ENCODE measurements at places on chromosomes 6 and 20.

- DNase-seq: no peak
Measured at GRCh38 chr6:98686008-98686601, 148.3 kb upstream of the POU3F2 start.

DNA sequence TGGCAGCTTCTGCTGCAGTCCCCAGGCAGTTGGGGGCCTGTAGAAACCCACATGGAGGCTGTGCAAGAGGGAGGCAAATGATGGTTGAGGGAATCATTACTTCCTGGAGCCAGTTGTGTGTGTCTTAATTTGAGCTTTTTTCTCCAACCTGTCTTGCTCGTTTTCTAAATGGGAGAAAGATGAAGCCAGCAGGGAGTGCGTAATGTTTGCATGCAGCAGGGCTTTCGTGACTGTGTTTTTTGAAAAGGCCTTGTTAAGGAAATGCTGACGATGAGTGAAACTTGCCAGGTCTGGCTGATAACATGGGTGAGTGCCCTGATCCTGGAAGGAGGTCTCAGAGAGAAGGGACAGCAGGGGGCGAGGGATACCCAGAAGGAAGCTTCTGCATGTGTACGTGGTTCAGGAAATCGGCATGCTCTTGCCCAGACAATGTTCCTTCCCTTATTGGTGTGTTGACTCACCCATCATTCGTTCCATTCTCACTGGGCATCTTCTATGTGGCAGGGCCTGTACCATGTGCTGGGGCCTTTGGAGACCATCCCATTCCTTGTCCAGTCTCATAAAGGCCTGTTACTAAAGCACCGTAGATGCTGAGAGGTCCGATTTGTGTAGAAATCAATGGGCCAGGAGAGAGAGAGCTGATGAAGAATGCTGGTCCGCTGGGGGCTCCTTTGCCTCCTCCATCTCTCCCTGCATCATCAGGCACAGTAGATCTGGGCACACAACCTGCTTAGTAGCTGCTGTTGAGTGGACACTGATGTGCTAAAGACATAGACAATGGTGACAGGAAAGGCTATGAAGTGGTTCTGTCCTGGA lies 27.4 kb downstream of the GLP1R start:
- no peak for DNase-seq

GRCh38 chr6:134956032-134956431 lies 6.1 kb upstream of the ALDH8A1 start:
- no peak for DNase-seq

DNA sequence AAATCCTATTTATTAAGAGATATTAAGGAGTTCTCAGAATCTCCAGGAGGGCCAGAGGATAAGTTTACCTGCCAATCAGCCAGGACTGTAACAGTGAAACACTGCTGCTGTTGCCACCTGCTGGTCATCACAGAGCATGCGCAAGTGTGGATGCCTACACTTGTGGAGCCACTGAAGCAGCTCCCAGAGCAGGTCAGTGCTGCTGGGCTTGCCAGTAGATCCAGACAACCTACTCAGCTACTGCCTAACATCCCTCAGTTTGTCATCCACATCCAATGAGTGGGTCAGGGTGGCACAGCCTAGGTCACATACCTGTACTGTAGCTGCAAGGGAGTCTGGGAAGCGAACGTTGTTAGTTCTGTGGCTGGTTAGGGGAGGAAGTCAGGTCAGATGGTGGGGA lies 18.3 kb upstream of the NHSL1 start:
- peak; percentile 41 for DNase-seq

DNA sequence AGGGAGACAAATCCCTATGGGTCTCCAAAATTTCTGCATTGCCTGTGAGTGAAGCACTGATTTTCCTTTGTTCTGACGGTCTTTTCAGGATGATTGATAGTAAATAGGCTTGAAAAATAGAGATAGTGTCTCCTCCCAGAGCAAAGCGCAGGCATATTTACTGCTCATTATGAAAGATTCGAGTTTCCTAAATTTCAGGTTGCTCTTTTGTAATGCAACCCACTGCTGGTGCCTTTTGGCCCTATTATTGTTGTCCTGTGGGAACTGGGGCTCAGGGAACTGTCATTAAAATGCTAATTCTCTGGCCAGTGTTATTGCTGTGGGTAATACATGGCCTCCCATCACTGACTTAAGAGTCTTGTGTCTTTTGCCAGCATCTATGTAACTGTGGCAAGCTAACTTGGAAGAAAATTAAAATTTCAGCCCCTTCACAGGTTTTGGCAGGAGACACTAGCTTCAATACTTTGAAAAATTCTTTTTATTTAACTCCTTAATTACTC lies 754.1 kb upstream of the MAP3K7 start:
- DNase-seq: no peak

GRCh38 chr6:47749757-47750156 lies 32.1 kb upstream of the OPN5 start:
- DNase-seq: no peak

DNA sequence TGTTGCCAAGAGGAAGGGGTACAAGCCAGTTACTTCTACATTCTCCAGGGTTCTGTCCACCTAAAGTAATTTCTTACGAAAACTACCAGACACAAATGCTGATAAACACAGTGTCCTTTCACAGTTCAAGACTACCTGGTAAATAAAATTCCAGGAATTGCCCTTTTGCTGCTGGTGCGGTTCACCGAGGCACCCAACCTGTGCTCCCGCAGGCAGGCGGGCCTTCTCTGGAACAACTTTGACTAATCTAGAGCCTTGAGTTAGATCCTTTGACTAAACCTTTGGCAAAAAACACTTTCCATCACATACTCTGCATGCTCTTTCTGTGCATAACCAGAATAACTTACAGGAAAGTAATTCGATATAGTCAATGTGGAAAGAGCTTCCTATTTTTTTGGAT lies 107.0 kb downstream of the HUS1B start:
- DNase-seq: no peak

DNA sequence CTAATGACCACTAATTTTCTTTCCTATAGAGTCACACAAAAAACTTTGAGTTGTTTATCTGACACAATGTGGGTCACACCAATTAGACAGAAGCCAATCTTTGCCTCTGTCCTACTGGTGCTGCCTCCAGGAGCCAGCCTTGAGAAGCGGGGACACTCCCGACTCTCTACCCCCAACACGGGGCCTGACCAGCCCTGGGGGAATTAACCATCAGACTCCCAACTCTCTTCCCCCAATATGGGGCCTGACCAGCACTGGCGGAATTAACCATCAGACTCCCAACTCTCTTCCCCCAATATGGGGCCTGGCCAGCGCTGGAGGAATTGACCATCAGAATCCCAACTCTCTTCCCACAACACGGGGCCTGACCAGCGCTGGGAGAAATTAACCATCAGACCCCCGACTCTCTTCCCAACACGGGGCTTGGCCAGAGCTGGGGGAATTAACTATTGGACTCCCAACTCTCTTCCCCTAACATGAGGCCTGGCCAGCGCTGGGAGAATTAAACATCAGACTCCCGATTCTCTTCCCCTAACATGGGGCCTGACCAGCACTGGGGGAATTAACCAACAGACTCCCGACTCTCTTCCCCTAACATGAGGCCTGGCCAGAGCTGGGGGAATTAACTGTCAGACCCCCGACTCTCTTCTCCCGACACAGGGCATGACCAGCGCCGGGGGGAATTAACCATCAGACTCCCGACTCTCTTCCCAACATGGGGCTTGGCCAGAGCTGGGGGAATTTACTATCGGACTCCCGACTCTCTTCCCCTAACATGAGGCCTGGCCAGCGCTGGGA lies 12.5 kb downstream of the CST7 start:
- no peak for DNase-seq

DNA sequence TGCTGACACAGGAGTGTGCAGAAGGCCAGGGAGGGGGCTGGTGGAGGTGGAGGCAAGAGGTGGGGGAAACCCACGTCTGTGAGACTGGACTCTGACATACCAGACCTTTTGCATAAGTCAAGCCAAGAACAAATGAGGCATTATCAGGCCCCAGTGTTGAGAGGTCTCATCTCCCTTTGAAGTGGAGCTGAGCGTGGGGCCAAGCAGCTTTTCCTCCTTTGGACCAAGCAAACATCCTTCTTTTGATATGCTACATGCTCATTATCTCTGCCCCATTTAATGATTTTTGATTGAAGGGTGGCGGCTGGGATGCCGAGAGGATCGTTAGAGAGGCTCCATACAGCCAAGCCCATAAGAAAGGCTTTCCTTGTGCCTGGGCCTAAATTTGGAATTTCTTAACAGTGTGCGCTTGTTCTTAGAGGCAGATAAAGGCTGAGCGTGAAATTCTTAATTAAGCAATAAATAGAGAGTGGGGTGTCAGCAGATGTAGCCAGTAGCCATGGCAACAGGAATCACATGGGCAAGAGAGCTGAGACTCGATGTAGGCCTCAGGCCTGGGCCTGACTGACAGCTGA lies 244.5 kb downstream of the PKHD1 start:
- DNase-seq: no peak

DNA sequence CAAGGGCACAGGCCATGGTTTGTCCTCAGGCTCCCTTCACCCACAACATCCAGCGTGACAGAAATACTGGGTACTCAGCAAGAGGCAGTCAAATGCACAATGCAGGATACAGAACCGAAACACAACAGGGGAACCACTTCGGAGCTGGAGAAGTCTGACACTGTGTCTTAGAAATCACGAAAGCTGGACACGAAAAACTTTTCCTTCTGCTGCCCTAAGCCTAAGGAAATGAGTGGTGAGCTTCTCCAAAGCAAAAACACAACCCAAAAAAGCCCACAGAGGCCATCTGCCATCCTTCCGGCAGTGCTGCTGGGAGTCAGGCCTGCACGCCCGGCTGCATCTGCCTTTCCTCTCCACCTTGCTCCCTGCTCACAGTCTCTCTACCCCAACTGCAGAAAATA lies 106.3 kb downstream of the SLC23A2 start:
- no peak for DNase-seq

GRCh38 chr20:2418388-2418787 lies 37.7 kb downstream of the TGM6 start:
- no peak for DNase-seq

GRCh38 chr6:157380458-157380778 lies 572 bp upstream of the ZDHHC14 start:
- DNase-seq: no peak
